ENCODE measurements at places on chromosomes 3 and 15. TPM values are rescaled to one million over a fixed set of nuclear protein-coding genes. Genes with fewer than 3 reads are reported as not detected.

DNA sequence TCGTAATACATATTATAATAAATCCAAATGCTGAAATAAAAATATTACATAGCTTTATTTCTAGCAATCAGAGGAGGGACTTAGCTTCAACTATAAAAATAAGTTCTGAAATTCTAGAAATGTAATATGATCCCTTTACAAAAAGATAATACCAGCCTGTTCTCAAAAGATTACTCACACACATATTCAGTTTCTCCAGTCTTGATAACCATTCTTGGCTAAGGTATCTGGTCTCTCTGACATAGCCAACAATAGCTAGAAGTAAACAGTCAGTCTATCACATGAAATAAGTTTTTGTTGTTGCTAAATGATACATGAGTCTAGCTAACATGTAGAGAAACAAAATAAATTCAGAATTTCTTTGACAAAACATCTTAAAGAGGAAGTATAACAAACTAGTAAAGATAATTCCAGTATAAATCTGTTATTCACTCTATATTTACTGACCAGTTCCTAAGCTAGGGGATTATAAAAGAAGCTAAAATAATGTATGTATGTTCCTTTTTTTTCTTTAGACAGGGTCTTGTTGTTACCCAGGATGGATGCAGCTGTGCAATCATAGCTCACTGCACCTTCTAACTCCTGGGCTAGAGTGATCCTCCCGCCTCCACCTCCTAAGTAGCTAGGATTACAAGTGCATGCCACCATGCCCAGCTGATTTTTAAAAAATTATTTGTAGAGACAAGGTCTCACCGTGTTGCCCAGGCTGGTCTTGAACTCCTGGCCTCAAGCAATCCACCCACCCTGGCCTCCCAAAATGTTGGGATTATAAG is 170.6 kb downstream of the TBL1XR1 start:
- DNase-seq = no peak

The PDHB gene
- 36.3 TPM for total RNA-seq

The COPG1 gene
- total RNA-seq = 147 TPM

GRCh38 chr3:97793420-97794019 is 28.3 kb upstream of the CRYBG3 start:
- no peak for DNase-seq

DNA sequence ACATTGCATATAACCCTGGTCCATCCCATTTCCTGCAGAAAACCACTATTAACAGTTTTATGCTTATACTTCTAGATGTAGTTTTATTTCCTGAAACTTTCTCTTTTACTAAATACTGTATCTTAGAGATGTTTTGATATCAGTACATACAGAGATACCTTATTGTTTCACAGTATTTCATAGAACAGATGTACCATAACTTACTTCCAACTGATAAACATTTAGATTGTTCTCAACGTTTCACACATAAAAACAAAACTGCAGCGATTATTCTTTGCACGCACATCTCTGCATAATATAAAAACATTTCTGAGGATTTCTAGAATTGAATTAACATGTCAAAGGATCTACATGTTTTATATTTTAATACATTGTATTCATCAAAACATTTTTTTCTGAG is 2.6 kb downstream of the ZNF80 start:
- no peak for DNase-seq

The CHRNA3 gene
- total RNA-seq = not detected

DNA sequence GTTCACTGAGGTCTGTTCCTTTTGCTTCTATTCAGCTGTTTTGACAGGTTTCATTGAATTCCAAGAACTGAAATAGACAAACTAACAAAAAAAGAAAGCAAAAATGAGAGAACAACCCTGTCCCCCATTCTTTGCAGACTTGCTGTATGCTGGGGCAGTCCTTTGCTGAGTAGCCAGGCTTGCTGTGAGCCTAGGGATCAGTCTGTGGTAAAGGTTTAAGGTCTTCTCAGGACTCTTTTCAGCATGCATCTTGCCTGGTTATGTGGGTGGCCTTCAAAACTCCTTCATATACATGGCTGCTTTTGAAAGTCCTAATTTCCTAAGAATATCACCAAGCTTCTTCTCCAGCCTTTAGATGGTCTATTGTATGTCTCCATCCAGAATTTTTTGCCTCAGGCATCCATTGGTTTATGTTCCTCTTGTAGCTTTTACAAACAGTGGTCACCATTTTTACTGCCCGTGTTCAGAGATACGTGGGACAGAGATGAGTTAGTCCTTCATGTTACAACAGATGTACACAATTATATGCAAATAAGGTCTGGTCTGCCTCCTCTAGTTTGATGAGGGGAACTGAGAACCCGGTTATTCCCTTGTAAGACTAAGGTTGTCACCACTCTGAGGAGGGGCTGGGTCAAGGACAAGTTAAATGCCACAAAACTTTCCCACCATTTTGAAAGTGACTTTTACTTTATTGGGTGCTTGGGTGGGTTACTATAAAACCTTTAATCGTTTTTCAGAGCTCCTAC is 41.4 kb downstream of the SACM1L start:
- DNase-seq = no peak

The TCF12 gene
- 150 TPM for total RNA-seq

DNA sequence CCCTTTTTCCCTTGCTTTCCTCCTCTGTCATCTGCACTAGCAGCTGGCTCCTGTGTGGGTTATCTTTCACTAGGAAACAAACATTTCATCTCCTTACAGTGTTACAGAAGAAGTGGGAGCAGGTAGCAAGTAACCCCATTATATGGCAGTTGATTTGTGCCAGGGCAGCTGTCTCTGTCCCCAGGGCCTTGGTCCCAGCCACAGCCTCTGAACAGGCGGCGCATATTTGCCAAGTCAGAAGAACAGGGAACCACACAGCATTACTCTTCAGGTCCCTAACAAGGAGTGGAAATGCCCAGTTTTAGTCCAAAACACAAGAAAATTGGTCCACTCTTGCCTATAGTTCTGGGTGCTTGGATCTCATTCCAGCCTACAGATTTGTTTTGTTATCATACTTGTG is 80.7 kb upstream of the PXYLP1 start:
- no peak for DNase-seq

GRCh38 chr15:70627734-70628548 is 135.4 kb downstream of the UACA start:
- no peak for DNase-seq

- peak; percentile 84 for DNase-seq
Measured at GRCh38 chr3:184592371-184593219, 31.0 kb downstream of the EPHB3 start.

GRCh38 chr15:39456582-39457330 is 124.1 kb upstream of the THBS1 start:
- DNase-seq = no peak

The PAQR5 gene
- 0.78 TPM for total RNA-seq

- DNase-seq = no peak
Measured at GRCh38 chr15:67941648-67942310, 101.9 kb upstream of the RNU6-1 start.

The DUOXA2 gene
- not detected for total RNA-seq

DNA sequence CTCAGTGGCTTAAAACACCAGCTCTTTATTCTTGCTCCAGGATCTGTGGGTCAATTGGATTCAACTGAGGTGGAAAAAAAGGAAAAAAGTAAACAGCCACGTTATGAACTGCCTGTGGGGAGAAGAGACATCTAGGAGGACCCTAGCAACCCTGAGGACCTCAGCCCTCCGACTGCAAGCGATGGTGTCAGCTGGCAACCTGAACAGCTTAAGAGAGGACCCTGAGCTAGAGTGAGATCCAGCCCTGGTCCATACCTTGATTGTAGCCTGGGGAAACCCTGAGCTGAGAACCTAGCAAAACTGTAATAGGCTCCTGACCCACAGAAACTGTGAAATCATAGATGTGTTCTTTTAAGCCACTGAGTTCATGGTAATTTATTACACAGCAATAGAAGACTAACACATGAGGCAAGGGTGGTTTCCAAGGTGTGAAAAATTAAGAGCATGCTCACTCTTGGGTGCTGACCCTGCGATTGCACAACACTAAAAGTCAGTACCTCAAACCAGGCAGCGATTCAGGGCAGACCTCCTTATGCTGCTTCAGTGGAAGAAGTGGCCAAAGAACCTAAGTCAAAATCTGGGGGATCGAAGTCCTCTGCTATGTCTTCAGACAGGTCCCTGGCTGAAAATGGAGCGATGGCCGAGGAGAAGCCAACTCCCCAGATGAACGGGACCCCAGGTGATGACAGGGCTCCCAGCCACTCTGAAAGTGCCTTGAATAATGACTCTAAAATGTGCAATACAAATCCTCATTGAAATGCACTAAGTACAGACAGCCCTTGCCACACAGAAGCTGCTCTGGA is 57.7 kb downstream of the GASK1A start:
- no peak for DNase-seq

DNA sequence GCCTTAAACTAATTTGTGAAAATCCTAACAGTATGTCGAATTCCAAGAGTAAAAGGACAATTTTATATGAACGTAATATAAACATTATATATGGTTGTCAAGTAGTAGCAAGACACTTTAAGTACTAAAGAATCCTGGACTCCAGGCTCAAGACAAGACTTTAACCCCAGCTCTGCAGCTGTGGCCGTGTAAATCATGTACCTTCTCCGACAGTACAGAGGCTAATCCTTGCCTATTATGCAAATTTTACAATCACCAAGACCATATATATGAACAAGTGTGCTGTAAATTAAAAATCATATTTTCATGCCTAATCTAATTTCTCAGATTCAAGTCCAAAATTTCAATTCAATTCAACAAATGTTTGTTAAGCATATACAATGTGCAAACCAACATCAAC is 35.8 kb downstream of the RBM15B start:
- DNase-seq = no peak

All from ovary (tissue), 10 donors.